Motor neuron (in vitro differentiated cells): ENCODE measurements at places on chromosomes 5 and 9.

GRCh38 chr5:179008667-179009066, 13.5 kb upstream of the GRM6 start:
- ATAC-seq: no peak

- no peak for ATAC-seq
Observed at GRCh38 chr5:6472792-6473191, 24.1 kb downstream of the UBE2QL1 start.

DNA sequence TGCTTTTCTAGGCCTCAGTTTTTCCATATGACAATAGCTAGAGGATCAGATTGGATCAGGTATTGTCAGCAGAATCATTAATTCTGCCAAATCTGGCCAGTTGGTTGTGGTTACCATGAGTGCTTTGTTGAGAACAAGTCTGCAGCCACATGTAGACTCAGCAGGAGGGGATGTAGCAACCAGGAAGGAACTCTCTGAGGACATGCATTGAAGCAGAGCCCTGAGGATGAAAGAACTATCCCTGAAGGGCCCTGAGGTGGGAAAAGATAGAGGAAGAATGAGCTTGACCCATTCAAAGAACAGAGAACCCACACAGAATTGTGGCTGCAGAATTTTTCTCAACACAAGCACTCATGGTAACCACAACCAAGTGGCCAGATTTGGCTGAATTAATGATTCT, 60.1 kb upstream of the AFAP1L1 start:
- no peak for ATAC-seq

DNA sequence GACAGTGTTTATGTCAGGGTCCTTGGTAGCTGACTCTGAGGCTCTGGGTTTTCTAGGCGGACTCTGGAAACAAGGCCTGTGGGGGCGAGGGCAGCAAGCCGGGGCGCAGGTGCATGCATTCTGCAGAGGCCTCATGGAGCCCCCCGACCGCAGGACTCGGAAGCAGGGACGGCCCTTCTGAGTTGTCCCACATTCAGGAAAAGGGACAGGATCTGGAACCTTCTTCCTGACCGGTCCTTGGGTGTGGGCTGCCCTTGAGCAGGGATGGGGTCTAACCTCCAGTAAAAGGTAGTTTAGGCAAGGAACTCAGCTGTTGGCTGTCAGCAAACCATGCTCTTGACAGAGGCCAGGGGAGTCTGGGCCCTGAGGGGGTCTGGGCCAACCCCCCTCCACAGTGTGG, 7.4 kb upstream of the COL5A1 start:
- no peak for ATAC-seq

DNA sequence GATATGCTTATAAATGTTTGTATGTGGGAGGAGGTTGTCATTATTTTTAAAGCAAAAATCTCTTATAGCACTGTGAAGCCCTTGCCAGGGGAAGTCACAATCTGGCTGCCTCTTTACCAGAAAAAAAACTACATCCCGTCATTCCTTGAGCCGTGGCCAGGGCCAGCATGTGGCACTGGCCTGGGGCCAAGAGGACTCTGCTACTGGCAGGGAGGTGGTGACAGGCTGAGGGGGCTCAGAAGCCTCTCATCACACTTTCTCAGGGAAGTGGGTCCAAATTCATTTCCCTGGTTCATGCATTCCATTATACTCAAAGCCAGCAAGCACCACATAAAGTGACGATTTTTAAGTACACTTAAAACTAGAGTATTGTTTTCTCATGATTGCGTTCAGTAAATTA, 457.3 kb downstream of the ZNF608 start:
- no peak for ATAC-seq

DNA sequence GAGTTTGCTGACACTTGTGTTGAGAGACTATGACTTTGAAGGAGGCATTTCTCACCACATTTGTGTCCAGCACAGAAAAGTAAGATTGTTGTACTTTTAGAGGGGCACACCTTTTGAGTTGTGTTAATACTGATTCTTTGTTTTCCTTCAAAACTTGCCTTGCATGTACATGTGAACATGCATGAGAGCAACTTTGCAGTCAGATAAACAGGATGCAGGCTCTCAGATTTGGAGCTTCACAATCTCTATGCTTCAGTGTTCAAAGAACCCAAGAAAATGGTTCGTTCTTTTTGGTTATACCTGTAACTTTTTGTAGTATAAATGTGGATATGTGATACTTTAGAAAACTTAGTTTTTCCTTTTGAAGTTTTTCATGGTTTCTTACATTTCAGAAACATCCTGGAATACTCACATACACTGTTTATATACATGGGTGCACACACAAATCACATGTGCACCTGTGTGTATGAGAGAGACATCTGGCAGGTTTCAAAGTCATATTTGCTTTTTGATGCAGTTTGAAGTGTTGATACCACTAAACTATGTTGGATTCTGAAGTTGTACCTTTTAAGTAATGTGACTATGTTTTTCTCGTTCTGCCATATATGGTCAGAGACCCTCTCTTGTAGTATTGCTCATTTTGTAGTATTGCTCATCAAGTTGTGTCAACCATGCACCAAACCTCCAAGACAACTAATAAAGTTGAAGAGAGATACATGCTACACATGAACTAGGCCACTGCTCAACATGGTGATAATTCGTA, 190.7 kb downstream of the CD180 start:
- ATAC-seq: no peak

DNA sequence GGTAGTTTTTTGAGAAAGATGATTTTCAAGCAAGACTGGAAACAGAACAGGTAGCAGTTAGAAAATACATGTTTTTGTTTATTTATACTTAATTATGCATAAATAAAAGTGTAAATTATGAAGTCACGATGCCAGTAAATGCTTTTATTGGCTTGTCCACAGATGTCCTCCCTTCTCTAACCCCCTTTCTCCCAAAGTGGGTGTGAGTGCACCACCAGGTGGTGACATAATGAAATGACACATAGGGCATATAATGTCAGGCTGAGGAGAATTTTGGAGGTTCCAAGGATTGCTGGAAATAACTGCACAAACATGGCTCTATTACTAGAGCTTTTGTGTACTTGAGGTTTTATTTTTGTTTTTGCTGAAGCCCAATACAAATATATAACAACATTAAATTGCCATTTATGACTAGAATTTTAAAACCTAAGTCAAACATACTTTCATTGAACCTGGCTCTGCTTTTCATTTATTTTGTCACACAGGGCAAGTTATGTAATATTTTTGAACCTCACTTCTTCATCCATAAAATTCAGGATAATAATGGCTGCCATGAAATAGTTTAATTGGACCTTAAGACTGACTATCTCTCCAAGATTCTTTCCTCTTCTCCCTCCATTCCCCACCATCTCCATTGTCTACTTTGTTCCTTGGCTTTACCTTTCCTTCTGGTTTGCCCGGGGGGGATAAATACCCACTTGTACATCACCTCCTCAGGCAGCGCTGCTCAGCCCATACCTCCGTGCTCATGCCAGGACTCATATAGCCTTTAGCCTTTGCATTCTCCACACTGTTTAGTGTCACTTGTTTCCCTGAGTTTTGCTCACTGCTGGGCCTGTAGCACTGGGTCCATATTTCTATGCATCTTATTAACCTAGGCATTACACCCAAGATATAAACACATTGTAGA, 168.8 kb downstream of the PDE4D start:
- ATAC-seq: no peak

DNA sequence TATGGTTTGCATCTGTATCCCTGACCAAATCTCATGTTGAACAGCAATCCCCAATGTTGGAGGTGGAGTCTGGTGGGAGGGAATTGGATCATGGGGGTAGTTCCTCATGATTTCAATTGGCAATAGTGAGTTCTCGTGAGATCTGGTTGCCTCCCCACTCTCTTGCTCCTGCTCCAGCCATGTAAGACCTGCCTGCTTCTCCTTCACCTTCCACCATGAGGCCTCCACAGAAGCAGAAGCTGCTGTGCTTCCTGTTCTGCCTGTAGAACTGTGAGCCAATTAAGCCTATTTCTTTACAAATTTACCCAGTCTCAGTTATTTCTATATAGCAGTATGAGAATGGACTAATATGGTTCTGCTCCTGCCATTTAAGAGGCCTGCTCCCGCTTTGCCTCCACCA, 32.9 kb downstream of the SCAI start:
- no peak for ATAC-seq

DNA sequence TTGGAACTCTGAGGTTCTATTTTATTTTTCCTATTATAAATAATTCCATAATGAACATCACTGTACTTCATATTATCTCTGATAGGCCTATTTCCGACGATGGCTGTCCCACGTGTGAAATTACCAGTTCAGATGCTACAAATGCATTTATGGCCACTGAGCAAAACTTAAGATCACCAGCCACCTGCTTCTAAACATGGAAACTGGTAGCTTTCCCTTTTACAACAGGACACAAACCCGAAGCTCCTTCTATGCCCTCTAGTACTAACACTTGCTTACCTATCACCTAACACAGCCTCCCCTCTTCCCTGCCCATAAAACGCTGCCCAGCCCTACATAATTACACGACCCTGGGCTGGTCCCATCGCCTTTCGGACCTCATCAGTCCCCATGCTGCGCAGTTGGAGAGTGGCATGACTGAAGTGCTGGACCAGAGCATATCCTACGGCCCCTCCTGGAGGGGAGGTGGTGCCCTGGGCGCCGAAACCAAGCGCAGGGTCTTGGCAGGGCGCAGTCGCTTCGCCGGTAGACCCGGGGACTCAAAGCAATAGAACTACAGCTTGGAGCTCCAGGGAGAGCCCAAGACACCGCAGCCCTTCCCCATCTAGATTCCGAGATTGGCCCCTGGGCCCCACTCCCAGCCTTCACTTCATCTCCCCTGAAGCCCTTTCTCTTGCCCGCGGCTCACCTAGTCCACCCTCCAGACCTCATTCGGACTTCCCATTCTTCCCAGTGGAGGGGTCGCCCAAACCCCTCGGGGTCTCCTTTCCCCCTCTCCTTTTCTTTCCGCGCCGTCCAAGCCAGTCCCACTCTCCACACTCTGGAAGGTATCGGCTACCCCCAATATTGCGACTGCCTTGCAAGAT, 1.0 kb upstream of the SAP30L start:
- ATAC-seq: peak; percentile 2

DNA sequence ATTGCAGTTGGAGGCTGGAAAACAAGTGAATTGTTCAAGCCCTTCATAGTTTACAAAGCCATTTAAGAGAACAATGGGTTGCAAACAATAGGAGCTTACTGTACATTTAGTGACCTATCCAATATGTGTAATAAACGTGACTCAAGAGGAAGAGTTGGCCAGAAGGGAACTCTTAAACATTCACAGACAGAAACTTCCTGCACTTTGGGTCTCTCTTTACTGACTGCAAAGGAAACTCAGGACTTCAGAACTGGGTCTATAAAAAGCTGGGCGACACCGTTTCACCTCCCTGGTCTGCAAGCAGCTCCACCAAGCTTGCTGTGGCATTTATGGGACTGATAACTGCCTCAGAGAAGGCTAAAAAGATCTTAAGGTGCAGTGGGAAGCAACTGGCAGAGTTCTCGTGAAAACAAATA, 48.7 kb upstream of the SPATA31D4 start:
- ATAC-seq: no peak

GRCh38 chr5:139422307-139422893, 16.9 kb downstream of the DNAJC18 start:
- ATAC-seq: peak; percentile 94

GRCh38 chr5:181217111-181217802, 5.8 kb upstream of the TRIM41 start:
- ATAC-seq: peak; percentile 22

- ATAC-seq: no peak
Observed at GRCh38 chr9:118414676-118415075, 710.5 kb downstream of the TLR4 start.

DNA sequence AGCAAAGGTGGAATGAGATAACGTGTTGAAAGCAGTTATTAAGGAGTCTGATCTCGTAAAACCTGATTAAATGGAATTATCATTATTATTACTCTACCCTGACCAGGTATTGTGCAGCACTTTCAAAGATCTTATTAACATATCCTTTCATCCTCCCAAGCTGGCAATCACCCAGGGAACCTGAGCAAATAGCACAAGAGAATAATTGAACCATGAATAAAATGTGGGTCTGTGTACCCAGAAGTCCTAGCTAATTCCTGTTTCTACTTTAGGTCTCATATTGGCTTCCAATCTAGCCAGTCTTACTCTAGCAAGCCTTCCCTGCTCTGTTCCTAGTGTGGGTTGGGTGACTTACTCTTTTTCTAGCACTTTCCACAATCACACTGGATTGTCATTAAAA, 162.2 kb upstream of the STK32A start:
- ATAC-seq: no peak

DNA sequence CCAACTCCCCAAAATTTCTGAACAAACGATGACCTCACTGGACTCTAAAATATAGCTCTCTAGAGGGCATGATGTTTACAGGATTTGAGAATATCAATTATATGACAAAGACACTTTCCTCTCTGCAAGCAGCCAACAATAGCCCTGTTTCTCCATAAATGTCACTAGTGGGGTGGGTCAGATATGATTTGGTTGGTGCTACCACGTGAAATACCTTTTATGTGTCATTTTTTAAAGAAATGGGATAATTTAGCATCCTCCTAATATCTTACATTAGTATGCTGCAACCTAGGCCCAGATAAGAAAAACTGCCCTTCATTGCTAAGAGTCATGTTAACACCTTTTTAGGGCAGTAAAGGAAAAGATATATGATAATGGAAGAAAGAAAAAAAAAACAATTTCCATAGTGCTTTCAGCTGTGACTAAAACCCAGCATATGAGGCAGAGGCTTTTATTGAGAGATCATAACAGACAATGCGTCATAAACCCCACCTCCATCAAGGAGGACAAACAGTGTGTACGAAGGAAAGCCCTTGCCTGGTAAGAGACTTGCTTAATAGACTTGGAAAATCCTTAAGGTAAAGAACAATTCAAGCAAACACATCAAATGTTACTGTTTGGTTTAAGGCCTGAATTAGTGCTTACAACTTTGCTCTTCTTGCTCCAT, 372.4 kb upstream of the PAPPA start:
- peak; percentile 82 for ATAC-seq

GRCh38 chr9:128689820-128690683, 1.0 kb downstream of the SET start:
- ATAC-seq: peak; percentile 2

DNA sequence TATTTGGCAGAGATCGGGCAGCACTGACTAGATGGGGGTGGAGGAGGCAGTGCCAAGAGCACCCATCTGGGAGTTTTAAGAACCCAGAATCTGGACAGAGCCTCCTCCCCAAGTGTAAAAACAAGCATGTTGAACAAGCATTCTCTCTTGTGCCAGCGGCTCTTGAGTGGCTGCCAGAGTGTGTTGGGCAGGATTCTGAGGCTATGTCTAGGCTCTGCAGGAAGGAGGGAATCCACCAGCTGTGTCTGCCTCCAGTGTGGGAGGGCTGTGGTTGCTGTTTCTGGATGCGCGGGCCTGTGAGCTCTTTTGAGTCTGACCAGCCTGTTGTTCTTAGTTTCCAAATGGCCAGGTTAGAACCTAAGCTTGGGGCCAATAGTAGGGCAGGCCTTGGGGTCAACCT, 39.8 kb downstream of the HMCN2 start:
- no peak for ATAC-seq

GRCh38 chr5:134582941-134583340, 49.7 kb downstream of the SAR1B start:
- no peak for ATAC-seq

GRCh38 chr5:68465133-68465532, 249.6 kb downstream of the PIK3R1 start:
- no peak for ATAC-seq

GRCh38 chr9:14769230-14769571, 46.7 kb upstream of the CER1 start:
- ATAC-seq: peak; percentile 80
